GM18507 (cell line): ENCODE measurements at places on chromosomes 12 and 14.

DNA sequence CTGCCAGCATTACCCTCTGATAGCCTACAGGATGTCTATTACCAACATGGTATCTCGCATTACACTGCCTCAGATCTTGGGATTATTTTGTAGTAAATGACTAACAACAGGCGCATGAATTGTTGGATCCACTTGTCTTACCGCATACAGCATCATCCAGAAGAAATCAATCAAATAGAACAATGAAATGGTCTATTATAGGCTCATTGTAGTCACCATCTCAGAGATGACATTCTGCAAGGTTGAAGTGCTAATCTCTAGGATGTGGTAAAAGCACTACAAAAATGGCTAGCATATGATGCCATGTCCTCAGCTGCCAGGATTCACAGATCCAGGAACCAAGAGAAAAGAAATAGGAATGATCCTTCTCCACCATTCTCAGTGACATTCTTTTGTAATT, 52.0 kb downstream of the WASHC3 start:
- DNase-seq = no peak

DNA sequence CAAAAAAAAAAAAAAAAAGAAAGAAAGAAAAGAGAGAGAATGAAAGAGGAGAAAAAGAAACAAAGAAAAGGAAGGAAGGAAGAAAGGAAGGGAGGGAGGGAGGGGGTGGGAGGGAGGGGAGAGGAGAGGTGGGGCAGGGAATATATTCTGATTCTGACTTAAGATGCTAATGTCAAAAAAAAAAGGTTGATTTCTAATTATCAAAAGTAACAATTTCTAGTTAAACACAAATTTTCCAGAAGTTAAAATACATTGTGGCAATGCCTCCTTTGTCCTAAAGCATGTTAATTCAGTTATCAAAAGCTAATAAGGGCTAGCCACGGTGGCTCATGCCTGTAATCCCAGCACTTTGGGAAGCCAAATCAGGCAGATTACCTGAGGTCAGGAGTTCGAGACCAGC, 7.5 kb downstream of the MPHOSPH9 start:
- DNase-seq = no peak

DNA sequence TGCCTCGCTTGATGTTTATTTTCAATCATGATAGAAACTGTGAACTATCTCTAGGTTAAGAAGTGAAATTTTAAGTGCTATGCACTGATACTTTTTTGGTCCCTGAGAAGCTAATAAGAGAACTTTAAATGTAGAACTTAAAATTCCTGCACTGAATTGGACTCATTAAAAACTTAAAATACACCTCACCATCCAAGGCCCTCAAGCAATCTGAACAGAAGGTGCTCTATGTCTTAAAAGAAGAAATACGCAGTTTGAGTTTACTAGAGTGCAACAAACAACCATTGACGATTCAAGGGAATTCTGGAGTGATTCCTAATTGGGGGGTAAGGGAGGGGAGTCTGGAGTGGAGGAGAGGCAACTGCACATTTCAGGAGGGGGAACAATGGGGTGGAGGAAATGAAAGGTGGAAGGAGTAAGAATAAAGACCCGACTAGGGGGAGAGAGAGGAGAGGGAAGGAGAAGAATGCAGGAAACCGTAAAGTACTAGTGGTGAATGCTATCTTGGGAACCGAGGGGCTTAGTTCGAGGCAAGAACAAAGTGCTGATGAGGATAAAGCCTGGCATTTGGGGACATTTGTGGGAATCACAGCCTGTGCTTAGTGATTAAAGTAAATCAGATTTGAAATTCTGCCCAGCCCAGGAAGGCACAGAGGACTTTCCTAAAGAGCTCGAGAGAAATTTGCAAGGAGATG, 389.7 kb downstream of the AACS start:
- DNase-seq = no peak

DNA sequence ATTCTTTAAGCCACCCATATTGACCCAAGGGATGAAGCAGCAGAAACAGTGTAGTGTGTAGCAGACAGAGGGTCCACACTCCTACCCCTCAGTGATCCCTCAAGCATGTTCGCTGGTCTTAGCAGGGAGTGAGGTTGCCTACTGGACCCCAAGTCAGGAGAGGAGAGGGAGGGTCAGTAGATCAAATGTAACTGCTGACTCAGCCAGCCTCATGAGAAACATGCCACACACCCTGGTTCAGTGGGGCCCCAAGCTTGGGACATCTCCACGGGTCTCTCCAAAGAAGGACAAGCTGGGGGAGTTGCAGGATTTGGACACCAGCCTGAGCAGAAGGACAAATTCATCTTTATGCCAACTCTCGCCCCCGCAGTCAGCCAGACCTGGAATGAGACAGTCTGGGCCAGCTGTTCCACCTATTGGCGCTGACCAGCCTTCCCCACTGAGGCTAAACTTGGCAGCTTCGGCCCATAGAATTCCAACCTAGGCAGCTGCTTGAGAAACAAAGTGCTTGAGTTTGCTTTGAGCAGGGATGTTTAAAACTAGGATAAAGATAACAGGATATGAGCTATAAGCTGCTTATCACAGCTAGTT, 66.0 kb upstream of the ACTN1 start:
- DNase-seq = no peak

- no peak for DNase-seq
These were observed 78.1 kb upstream of the RPH3A start for GRCh38 chr12:112713471-112713870.
